NCI-H446 (cell line): ENCODE measurements at places on chromosomes 6 and 20.

GRCh38 chr20:37480919-37481318, 40.1 kb upstream of the NNAT start:
- peak; percentile 9 for DNase-seq

DNA sequence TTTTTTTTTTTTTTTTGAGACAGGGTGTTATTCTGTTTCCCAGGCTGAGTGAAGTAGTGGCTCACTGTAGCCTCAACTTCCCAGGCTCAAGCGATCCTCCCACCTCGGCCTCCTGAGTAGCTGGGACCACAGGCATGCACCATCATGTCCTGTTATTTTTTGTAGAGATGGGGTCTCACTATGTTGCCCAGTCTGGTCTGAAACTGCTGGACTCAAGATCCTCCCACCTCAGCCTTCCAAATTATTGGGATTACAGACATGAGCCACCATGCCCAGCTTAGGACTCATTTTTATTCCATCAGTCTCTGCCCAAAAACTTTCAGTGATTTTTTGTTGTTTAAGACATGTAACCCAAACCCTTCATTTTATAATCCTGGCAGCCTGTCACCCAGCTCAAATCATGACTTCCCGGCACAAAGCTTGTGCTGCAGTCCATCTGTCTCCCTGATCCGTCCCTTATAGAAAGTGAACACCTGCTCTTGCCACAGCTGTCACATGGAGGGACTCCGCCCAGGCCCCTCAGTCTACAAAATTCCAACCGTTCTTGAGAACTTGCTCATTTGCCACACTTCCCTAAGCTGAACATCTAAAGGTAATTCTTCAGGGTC, 183.9 kb upstream of the JARID2 start:
- no peak for DNase-seq

GRCh38 chr20:16490696-16491095, 82.6 kb downstream of the KIF16B start:
- peak; percentile 53 for DNase-seq

DNA sequence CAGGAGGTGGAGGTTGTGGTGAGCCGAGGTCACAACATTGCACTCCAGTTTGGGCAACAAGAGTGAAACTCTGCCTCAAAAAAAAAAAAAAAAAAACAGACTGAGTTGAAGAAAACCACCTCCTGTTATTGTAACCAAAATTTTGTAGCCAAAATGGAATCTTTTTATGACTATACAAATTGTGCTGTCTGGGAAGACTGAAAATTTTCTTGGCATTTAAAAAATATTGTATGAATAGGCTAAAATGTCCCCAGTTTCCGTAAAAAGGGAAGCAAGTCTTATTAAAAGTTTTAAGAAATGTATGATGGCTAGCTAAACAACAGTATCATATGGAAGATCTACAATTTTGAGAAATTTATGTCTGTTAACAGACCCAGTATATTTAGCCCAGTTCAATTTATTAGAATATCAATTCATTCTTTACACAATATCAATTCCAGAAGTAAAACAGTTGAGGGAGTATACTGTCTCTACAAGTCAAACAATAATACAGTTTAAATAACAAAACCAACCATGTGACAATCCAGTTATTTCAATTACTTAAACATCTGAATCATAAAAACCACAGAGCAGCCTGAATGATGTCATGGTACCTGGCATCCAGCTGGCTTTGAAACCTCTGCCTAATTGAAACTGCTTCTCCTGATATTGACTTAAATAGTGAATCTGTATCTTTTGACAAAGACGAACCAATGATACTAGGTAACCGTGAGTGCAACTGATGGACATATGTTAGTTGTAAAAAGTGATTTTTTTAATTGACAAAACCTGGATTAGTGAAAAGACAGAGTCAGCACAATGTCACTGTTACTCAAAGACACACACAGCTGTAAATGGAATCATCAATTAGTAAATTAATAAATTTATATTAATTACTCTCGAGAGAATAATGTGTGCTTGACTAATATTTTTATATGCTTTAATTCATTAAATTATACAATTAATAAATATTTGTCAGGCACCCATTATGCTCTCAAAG, 166.6 kb upstream of the MARCKS start:
- no peak for DNase-seq

- DNase-seq = no peak
Measured at GRCh38 chr6:7604506-7604905, 14.5 kb downstream of the SNRNP48 start.

GRCh38 chr6:88865275-88865674, 98.1 kb downstream of the RNGTT start:
- DNase-seq = no peak

DNA sequence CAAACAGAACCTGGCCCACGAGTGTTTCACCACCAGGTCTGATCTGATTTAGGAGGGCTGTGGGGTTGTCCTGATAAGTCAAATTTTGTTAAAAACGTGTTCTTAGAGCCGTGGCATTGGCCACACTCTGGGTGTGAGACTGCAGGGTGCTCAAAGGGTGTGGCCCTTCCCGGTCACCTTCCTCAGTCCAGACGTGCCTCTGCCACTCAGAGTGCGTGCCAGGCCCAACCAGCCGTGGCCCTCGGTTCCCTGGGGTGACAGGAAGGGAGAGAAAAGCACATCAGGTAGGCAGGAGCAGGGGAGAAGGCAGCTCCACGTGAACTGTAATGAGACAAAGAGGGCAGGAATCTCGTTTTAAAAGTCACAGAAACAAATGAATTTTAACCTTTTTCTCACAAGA, 115.4 kb downstream of the FAM120B start:
- DNase-seq = no peak

GRCh38 chr6:11214084-11214833, 18.2 kb downstream of the NEDD9 start:
- peak; percentile 58 for DNase-seq

GRCh38 chr6:66556936-66557335, 849.9 kb upstream of the EYS start:
- DNase-seq = no peak

DNA sequence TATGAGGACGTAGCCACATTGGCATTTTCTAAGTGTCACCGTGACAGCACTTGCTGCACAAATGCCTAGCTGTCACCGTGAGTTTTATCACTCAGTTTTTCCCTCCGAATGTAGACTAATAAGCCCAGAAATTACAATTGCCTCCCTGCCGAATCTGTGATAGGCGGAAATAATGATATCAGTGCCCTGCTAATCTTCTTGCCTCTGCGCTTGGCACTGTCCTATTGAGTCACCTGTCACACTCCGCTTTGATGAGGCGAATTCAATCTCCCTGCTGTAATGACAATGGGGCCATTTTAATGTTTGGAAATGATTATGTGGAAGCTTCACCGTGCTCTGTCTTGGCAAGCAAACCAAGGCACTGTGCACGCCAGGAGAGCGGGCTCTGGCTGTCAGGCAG, 112.8 kb downstream of the LINC00237 start:
- no peak for DNase-seq

GRCh38 chr20:5656126-5656525, 94.1 kb upstream of the SHLD1 start:
- no peak for DNase-seq
